Activated T-helper 1 cell treated with anti-CD3 and anti-CD28 coated beads, Interleukin-2, amount 50 U/mL, for 16 hours (primary cell): ENCODE measurements at places on chromosomes 13 and 19.

DNA sequence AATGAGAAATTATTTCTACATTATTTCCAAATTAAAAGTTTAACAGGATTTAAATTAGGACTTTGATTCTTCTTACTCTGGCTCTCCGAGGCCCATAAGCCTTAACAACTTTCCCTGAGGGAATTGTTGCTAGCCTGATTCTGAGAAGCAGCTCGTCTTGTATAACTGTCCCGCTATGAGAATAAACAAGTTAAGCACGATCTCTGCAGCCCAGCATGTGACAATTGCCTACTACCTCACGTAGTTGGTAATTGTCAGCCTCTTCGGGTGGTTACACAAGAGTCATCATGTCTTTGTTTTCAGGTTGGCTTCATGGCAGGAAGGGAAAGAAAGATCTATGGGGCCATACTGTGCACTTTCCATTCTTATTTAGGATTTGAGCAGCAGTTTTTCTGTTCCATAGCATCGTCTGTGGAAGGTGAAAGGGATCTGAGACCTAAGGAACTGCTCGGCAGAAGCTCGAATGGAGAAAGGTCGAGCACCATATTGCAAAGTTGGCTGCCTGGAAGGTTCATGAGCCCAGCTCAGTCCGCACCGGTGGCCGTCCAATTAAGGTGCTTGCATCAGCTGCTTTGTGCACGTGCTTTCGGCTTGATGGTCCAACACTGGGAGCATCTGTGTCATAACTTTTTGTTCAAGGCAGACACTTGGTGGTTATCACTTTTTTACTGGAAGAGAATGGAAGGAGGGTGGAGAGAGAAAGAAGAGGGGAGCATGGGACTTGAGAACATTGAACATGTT lies 1.8 kb upstream of the STARD13 start:
- DNase-seq, result no peak

DNA sequence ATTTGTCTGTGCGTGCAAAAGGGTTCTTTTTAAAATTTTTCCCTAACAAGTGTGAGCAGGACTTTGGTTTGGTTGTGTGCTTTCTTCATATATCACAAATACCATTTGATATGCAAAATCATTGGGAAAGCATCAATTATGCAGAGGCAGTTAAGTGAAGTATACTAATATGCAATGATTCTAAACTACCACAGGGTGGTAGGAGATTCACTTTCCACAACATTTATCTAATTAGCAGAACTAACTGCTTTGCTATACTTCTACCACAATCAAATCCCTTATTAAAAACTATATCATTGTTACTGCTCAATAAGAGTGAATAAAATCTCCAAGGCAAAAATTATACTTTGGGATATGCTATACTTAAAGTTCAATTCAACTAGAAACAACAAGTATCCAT lies 2738.9 kb upstream of the PCDH20 start:
- DNase-seq, result no peak

DNA sequence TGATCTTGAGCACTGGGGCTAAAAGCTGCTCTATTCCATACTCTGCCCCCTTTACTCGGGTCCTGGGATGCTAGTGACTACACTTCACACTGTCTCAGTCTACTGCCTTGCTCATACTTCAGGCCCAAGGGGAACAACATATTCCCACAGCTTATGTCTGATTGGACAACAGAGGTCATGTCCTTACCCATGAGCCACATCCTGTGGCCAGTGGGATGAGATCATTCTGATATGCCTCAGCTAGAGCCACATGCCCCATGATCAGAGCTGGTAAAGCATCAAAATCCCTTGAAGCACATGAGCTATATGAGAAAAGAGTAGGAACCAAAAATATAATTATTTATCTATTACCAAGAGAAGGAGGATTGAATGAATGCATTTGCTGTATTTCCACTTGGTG lies 290.1 kb upstream of the TSHZ3 start:
- DNase-seq, result no peak

GRCh38 chr13:111058796-111059506 lies 56.2 kb upstream of the ARHGEF7 start:
- no peak for DNase-seq

- DNase-seq, result no peak
Observed at GRCh38 chr19:35895911-35896642, 4.3 kb downstream of the NFKBID start.

DNA sequence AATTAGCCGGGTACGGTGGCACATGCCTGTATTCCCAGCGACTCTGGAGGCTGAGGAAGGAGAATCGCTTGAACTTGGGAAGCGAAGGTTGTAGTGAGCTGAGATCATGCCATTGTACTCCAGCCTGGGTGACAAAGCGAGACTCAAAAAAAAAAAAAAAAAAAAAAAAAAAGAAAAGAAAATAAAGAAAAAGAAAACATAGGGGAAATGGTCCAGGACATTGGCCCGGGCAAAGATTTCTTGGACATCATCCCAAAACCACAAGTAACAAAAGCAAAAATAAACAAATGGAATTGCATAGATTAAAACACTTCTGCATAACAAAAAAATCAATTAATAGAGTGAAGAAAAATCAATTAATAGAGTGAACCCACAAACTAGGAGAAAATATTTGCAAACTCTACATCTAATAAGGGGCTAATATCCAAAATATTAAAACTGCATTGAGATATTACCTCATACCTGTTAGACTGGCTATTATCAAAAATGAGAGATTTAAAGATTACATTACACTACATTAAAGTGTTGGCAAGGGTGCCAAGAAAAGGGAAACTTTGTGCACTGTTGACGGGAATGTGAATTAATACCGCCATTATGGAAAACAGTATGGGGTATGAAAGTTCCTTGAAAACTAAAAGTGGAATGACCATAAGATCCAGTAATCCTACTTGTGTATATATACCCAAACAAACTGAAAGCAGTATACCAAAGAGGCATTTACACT lies 18.5 kb upstream of the ABCC4 start:
- DNase-seq, result no peak

DNA sequence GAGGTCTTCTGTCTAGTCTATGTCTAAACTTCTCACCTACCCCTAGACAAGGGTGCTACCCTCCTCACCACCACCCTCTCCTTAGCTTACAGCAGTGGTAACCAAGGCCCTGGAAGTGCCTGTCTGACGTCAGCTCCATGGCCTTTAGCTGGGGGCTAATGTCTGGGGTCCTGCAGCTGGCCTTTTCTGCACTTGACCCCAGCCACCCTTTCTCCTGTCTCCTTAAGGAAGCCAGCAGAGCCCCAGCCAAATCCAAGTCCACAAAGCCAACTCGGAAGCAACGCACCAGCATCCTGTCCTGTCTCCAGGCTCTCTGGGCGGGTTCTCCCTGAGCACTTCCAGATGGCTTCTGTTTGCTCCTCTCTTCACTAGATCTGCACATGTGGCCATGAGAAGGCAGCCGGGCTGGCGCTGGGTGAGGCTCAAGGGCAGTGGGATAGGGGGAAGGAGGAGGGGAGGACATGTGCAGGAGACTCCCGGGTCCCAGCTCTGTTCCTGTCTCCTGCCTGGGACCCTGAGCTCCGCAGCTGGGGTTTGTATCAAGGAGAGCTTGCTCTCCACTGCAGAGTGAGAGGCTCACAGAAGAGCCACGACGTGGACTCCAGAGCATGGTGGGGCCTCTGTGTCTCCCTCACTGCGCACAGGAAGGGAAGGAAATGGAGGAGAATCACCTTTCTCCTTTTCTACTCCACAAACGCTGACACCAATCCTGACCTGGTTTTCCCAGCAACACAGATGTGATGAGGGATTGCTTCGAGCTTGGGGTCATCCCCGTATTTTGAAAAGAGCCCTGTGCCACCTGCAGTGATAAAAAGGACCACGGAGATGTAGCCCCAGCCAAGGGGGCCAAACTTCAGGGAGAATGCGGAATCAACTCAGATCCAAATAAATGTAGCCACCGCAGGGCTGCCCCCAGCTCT lies 204.2 kb downstream of the USP12 start:
- no peak for DNase-seq

- no peak for DNase-seq
Observed at GRCh38 chr13:73608157-73608516, 526.1 kb downstream of the KLF12 start.

- DNase-seq, result no peak
Observed at GRCh38 chr19:8096071-8096470, 43.5 kb downstream of the CCL25 start.

DNA sequence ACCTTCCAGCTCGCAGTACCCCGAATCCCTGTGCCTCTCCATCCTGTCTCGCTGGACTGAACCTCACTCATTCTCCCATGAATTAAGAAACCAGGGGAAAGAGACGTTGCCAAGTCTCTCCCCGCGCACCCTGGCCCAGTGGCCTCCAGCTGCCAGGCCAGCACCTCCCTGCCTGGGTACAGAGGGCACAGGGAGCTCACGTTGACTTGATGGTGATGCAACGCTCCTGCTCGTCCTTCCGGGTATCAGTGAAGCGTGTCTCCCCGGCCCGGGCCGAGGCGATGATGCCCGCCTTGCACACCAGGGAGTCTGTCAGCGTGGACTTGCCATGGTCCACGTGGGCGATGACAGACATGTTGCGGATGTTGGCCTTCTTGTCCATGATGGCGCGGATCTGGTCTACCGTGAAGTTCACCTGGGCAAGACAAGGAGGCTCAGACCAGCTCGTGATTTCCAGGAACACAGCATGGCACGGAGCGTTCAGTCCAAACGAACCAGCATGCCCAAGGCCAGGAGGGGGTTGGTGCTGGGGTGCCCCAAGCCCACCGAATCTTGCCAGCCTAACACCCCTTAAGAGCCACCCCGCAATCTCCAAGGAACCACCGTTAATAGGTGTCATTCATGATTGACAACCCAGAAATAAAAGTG lies 1.2 kb downstream of the EEF2 start:
- DNase-seq, result no peak

DNA sequence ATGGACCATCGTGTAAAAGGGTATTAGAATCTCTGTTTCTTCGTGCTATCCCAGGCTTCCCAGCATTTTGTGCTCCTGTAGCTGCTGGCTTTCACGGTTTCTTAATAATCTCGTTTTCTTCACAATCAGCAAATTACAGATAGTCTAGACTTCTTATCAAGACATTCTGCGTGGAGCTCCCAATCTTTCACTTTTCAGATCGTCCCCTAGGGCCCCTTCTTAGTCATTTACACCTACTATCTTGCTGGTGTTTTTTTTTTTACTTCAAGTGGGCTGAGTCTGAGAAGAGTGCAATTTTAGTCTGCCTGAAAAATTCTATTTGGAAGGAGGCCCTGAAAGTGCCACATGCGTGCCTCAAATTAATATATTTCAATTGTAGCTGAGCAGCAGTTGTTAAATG lies 275.1 kb downstream of the SHISA2 start:
- DNase-seq, result no peak

- no peak for DNase-seq
Observed at GRCh38 chr13:34671137-34671536, 270.9 kb upstream of the NBEA start.

- no peak for DNase-seq
Observed at GRCh38 chr19:54207983-54208783, 7.5 kb downstream of the RPS9 start.

DNA sequence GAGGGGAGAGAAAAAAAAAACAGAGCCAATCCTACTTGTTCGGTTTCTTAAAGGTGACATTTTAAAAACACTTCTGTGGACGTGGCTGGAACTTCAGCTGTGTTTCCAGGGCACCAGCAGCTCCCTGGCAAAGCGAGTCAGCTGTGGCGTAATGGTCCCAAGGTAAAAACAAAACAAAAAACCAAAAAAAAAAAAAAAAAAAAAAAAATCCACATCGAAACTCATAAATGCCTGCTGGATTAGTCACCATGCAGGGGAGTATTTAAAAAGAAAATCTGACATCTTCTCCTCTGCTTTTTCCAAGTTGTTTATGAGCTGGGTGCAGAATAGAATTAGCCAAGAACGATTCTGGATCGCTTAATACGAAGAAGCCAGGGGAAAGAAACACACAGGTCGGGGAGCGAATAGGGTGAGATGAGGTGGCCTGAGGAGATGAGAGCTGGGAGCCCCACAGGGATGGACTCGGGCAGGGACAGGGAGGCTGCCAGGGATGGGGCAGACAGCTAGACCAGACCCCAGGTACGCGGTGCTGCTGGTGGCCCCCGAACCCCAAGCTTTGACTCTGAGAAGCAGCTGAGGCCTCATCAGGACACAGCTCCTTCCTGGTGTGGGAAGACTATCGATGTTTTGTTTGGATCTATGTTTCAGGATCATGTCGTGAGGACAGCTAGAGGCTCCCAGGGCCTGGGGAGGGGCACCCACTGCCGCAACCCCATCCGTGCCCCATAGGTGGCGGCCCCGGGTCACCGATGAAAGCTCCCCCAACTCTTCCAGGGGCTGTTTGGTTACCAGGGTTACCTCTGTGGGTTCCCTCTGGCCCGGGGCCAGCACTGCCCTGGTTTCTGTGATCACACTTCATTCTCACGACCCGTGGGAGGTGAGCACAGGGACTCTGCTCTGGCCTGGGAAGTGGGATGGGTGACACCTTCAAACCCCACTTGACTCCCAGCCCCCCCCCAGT lies 3.1 kb upstream of the CTXN1 start:
- DNase-seq, result no peak

DNA sequence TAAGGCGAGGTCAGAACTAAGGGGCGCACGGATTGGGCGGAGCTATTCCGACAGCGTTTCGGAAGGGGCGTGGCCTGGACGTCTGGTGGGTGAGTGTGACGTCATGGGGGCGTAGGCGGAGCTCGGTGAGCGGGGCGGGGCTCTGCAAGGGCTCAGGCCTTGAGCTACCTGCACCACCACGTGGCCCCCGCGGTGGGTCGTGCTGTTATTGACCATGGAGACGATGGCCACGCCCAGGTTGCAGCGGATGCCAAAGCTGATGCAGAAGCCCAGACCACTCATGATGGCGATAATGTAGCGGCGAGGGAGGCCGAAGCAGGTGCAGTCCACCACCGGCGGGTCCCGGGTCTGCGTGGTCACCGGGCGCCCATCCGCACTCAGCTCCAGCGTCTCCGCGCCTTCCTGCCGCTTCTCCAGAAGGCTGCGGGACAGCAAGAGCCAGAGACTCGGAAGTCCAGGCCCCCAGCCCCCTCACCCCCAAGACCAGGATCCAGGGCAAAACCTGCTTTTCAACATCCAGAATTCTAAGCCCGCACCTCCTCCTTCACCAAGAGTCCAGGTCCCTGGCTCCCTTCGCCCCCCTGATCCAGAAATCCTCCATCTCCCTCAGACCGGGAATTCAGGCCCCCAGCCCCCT lies 4.8 kb downstream of the SLC17A7 start:
- DNase-seq, result no peak

- DNase-seq, result no peak
Observed at GRCh38 chr13:91079176-91079575, 268.3 kb upstream of the MIR17HG start.

- DNase-seq, result no peak
Observed at GRCh38 chr13:43333176-43333575, 309.8 kb downstream of the DNAJC15 start.

DNA sequence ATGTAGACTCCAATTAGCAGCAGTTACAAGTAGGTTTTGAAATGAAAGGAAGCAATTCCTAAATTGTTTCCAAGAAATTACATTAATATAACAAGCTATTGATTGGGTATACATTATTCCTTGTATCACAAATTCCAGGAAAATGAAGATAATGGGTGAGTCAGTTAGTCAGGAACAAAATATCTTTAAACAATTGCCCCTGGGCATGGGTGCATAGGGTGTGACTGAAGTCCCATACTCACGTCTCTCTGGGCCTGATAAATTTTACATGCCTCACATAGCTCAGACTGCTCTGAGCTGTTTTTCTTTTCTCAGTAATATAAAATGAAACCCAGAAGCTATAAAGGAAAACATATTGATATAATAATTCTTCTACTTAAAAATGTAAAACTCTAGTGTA lies 87.8 kb downstream of the FNDC3A start:
- DNase-seq, result no peak

GRCh38 chr13:36362914-36363313 lies 16.7 kb upstream of the SPART start:
- DNase-seq, result no peak

- no peak for DNase-seq
Observed at GRCh38 chr19:23991170-23991569, 76.5 kb downstream of the ZNF726 start.
